ENCODE measurements at places on chromosomes 13 and 19.
A peak's percentile ranks its signal among the peaks of the same experiment; 100 is the strongest.

DNA sequence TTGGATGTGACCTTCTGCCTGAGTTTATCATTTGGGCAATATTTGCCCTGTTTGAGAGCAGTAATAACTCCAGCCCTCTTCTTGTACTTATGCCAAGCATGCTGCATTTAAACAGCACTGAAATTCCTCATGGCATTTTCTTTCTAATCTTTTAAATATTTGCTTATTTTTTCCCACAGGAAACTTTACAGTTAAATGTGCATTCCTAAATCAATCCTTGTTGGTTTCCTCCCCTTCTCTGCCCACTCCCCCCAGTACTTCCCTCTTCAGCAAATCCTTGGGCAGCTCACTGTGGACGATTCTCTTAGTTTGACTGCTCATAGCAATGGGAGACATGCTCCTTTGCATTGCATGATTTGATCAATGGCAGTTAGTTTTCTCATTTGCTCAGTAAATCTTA is 68.7 kb downstream of the RAP2A start:
- DNase-seq: no peak

- DNase-seq: no peak
These were observed 3.0 kb downstream of the ANGPTL4 start for GRCh38 chr19:8366961-8367326.

DNA sequence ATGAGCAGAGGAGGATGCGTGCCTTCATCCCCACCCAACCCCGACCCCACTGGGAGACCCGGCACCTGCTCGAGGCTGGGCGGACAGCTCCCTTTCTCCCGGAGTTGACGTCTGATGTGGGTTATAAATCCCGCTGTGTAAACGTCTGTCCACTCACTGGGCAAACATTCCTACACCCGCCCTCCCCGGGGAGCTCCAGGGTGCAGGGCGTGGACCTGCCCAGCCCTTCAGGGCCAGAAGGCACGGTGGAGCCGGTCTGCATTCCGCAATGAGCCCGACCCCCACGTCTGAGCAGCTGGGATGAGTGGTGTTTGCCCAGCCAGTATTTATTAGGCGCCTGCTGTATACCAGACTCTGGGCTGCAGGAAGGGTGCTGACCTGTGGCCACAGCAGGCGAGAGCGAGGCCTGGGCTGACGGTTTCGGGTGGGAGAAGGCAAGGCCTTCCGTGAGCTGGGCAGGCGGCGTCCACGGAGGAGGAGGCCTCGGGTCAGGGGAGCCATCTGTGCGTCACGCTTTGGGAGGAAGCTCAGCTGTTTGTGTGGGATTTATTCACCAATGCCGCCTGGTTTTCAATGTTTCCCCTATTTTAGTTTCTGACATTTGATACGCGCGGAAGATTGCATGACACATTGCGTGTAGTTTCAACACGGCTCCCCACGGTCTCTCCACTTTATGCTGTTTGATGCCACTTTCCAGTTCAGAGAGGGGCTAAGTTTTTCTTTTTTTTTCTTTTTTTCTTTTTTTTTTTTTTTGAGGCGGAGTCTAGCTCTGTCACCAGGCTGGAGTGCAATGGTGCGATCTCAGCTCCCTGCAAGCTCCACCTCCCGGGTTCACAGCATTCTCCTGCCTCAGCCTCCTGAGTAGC is 2.0 kb downstream of the MISP start:
- DNase-seq: no peak

DNA sequence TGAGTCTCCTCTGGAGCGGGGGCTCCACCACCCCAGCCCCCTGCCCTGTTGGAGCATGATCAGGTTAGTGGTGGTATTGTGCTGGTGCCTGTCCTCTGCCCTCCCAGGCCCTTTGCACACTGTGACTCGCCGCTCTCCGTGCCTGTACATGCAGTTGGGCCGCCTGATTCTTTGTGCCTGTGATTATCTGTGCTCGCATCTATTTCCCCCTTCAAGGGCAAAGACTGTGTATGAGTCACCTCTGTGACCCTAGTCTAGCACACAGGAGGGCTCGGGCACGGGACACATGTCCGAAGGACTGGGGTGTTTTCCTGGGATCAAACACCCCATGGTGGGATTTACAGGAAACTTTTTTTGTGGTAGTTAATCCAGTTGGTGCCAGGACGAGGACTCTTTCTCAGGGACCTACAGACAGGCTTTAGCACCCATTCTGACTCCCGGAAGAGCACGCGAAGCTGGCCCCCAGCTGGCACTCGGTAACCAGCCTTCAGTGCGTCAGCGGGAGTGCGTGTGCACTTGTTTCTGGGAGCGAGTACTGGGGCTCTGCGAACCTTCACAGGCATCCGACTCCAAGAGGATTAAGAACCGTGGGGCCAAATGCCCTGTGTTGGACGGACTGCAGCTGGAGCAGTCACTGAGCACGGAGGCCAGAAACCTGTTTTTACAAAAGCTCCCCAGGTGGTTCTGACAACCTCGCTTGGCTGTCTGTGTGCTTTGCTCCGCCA is 6.7 kb downstream of the PPP1R37 start:
- no peak for DNase-seq

GRCh38 chr19:40464059-40465024 is 1.2 kb downstream of the BLVRB start:
- DNase-seq: peak; percentile 58

- peak; percentile 66 for DNase-seq
These were observed 4.6 kb upstream of the SIGLEC10 start for GRCh38 chr19:51422053-51422448.

DNA sequence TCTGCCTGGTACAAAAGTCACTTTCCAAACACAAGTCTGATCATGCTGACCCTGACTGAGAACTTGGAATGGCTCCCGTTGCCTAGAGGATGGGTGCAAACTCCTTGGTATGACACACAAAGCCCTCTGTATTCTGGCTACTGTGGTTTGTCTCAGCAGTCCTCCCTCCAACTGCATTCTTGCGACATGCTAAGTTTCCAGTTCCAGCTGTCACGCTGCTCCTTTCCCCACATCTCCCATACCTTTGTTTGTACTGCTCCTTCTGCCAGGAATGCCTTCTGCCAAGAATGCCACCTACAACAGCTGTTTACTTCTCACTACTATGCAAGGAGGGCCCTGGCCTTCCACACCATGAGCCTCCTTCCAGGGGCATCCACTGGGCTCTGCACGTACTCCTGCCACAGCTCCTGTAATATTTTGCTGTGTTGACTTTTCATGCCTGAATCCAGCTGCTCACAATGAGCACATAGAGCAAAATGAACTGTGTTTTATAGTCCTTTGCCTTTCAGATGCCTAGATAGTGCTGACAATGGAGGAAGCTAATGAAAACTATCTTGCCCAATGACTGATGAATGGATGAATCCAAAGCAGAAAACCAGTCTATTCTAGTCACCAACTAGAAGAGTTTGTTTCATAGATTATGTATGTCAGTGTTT is 543.7 kb downstream of the EFNB2 start:
- DNase-seq: no peak

DNA sequence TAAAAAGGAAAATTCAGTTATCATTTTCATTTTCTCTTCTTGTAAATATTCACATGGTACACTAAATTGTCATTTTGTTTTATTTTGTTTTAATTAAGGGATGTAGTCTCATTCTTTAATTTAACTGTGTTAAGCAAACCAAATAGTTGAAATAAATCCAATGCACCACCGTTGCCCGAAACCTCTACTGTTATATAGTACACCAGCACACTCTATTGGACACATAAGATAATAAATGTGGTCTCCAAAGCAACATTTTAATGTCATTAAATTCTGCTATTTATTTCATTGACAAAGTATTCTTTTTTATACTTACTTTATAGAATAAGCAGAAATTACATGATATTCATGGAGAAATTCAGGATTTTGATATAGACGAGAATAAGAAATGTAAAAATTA is 156.4 kb upstream of the FREM2 start:
- no peak for DNase-seq

- no peak for DNase-seq
These were observed 247.7 kb downstream of the OLFM4 start for GRCh38 chr13:53276265-53276664.

DNA sequence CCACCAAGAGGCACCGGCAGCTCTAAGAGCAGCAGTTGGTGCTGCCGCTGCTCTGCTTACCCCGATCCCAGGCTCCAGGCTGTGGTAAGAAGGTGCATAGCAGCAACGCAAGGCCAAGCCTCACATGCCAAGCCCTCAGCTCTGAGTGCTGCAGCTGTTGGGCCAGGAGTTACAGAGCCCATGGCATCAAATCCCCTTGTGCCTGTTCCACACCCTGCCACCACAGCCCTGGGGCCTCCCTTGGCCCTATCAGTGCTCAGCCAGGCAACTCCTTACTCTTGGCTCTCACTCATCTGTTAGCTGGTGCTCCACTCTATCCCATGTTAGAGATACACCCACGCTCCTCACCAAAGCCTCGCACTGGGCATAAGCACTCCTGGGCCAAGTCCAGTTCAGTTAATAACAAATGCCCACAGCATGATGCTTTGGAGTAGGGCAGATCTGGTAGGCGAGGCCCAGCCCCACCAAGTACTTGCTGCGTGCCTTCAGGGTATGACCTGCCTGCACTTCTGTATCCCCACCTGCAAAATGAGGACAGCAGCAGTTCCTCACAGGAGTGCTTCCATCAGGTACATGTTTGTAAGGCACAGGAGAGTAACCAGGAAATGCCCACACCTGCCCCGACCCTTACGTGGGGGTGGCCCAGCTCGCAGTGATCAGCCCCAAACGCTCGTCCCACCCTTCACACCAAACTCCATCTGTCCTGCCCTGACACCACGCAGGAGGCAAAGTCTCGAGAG is 16.2 kb downstream of the AKAP8L start:
- no peak for DNase-seq

DNA sequence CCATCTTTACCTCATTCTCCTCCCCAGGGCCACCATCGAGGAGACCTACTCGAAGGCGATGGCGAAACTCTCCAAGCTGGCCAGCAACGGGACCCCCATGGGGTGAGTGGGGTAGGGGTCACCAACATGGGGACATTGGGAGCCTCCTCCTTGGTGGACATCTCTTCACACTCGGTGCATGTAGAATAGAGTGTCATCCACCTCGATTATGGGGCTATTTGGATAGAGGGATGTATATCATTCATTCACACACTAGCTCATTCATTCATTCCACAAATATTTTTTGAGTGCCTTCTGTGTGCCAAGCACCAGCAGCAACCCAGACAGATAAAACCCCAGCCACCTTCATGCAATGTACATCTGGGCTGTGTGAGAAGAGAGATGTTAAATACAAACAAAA is 13.1 kb downstream of the FCHO1 start:
- no peak for DNase-seq

DNA sequence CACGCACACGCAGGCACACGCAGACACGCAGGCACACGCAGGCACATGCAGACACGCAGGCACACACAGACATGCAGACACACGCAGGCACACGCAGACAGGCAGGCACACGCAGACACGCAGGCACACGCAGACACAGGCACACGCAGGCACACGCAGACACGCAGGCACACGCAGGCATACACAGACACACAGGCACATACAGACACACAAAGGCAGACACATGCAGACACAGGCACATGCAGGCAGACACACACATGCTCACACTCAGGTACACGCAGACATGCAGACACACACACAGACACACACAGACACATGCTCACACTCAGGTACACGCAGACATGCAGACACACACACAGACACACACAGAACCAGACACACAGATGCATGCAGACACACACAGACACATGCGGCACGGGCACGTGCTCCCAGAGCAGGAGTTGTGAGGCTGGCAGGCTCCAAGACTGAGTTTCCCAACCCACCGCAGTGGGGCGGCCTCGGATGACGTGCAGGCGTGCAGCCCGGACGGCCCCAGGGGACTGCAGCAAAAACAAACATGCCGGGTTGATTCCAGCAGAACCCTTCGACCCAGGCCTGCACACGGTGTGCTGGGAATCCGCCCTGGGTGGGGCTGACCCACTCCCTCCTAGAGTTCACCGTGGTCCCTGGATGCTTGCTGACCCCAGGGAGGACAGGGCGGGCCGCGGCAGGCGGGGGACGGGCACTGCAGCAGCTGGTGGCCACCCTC is 100.0 kb downstream of the GADD45B start:
- no peak for DNase-seq

Data from activated CD4-positive, alpha-beta T cell treated with anti-CD3 and anti-CD28 coated beads for 1 hour (primary cell).